ENCODE measurements at places on chromosomes 16 and 17.

GRCh38 chr16:31087481-31087880 is 1.3 kb downstream of the PRSS53 start:
- DNase-seq = no peak

DNA sequence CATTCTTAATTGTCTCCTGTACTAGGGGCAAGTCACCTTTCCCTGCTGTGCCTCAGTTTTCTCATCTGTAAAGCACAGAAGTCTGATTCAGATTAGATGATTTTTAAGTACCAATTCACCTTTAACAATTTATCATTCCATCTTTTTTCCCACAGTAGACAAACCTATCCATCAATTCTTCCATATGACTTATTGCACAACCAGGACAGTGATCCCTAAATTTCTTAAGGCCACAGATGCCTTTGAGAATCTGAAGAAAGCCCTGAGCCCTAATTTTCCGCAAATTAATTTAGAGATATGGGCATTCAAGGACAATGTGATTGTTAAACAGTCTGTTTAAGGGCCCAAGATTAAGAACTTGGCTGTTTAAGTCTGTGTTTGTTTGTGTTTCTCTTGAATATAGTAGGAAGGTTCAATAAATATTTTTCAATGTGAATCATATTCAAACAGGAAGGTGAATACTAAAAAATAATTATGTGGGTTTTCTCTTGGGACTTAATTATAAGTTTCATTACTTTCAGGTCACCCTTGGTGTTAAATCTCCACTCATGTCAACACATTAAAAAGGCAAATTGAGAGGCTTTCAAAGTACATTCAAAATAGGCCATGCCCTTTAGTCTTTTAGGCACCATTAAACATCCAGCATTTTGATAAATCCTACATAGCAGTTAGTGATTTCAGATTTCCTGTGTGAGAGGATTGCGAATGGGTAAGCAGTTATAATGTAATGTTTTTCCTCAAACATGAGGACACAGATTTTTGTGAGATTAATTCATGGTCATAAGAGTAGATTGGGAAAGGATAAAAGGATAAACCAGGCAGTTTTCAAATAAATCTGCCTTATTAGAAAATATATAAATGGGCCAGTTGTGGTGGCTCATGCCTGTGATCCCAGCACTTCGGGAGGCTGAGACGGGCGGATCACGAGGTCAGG is 34.9 kb upstream of the MMD start:
- DNase-seq = no peak

- DNase-seq = no peak
Measured at GRCh38 chr16:50496990-50497389, 51.2 kb upstream of the NKD1 start.

- DNase-seq = peak; percentile 53
Measured at GRCh38 chr17:31216031-31216751, 80.8 kb downstream of the OMG start.

GRCh38 chr16:27820646-27821345 is 242.7 kb downstream of the GSG1L start:
- DNase-seq = no peak

- DNase-seq = no peak
Measured at GRCh38 chr17:77432742-77433141, 292.0 kb downstream of the SEC14L1 start.

GRCh38 chr17:76034428-76035350 is 7.6 kb upstream of the EVPL start:
- DNase-seq = peak; percentile 85

DNA sequence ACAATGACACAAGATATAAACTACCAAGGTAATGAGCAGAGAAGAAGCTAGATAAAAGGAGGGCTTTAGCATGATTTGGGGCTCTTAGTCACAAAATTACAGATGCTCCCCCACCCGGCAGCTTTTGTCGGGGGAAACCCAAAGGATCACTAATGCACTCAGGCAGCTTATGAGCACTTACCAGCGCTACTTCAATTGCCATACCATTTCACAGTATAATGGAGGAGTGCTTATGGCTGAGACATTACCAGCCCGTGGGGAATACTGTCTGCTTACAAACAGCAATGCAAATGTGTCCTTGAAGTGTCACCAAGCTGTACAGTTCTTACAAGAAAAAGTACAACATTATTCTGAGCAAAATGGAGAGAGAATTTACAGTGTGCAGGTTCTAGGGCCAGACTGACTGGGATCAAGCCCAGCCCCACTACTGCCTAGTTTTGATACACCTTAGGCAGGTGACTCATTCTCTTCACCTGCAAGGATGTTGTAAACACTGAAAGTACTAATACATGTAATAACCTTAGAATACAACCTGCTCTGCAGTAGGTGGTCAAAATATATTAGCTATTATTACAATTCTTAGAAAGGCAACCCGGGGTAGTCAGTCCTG is 16.3 kb downstream of the ANKFY1 start:
- DNase-seq = no peak

GRCh38 chr16:15653227-15653626 is 3.2 kb downstream of the NDE1 start:
- DNase-seq = no peak

DNA sequence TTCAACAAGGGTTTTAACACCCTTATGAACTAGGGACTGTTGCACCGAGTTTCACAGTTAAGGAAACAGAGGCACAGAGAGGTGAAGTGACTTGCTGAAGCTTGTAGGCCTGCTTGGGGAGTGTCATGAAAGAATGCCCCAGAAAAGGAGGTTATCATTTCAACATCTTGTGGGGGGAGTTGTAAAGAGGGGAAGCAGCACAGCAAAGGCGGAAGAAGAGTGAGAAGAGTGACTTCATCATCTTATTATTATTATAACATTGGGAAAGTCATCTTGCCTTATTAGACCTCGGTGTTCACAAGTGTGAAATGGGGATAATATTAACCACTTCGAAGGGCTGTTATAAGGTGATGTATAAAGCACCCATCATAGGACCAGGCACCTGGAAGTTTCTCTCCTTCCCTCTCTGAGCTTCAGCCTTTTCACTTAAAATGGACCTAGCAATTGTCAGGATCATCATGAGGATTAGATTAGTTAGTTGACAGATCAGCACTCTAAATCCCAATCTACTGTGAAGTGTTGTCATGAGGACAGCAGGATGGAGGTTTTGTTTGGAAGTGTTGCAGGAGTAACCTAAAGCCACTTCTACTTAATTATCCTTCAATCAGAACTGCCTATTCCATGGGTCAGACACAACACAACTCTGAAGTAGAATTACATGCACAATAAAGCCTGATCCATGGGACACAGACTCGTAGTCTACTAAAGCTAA is 2.3 kb downstream of the CCL4 start:
- no peak for DNase-seq

DNA sequence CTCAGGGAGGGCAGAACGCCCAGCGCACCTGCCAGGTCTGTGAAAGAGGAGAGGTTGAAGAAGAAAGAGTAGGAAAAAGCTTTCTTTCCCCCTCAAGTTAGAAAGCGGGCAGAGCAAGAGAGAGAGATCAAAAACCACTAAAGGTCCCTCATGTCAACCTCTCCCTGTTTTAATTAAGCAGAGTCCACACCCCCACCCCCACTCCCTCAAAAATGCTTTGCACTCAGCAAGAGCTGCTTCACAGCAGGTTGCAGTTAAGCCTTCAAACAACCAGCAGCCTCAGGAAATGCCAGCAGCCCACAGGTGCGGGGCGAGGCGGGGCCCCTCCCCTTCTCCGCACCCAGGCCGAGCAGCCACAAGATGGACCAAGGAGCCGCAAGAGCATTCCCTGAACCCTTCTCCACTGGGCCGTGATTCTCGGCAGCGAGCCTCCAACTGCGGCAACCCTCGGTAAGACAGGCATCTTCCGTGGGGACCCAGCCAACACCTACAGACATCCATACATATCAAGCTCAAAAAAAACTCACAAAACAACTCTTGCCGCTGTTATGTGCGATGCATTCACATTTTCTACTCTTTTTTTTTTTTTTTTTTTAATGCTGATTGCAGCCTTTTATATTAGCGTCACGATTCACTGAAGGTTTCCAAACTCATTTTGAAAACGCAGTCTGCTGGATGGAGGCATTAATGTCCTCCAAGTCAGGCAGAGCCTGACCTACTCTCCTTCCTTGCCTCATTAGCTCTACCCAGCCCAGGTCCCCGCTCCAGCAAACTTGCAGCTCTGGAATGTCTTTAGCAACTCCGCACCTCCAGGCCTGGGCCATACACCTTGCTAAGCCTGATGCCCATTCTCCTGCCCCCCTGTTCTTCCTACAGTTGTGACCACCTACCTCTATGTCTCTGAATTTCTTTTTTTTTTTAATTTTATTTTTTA is 66.1 kb downstream of the AXIN2 start:
- no peak for DNase-seq

DNA sequence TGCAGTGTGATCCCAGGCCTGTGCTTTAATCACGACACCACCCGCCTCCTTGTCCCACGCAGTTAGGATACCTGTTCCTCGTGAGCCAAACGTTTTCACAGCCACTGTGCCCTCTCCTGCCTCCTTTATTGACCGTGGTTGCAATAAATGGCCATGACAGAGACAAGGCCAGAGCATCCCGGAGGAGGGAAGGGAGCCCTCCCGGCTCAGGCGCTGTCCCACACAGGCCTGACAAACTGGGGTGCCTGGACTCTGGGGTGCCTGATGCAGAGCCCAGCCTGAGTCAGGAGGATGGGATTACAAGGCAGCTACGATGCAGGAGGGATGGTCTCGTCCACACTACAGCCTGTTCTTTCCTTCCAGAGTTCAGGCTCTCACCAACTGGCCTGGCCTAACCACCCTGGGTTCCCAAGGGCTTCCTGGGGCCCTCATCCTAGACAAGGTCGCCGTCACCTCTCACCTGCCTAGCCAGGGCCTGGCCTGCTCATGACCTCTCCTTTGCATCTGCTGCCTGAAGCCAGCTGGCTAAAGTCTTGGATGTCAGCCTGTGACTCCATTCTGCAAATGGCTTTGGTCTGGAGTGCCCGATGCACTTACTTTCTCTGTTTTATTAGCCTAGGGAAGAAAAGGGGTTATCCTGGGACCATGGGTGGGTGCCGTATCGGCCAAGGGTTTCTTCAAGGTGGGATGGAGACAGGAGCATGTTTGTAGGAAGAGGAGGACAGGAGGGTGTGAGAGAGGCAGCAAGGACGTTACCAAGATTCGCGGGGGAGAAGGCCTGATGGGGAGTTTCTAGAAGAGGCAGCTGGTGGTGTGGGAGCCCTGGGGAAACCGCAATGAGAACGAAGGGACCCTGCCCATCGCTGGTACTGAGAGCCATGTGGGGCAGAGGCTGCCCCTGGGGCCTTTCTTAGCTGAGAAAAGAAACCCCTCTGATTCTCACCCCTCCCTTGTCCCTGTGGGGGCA is 234.3 kb upstream of the TNRC6C start:
- DNase-seq = no peak

DNA sequence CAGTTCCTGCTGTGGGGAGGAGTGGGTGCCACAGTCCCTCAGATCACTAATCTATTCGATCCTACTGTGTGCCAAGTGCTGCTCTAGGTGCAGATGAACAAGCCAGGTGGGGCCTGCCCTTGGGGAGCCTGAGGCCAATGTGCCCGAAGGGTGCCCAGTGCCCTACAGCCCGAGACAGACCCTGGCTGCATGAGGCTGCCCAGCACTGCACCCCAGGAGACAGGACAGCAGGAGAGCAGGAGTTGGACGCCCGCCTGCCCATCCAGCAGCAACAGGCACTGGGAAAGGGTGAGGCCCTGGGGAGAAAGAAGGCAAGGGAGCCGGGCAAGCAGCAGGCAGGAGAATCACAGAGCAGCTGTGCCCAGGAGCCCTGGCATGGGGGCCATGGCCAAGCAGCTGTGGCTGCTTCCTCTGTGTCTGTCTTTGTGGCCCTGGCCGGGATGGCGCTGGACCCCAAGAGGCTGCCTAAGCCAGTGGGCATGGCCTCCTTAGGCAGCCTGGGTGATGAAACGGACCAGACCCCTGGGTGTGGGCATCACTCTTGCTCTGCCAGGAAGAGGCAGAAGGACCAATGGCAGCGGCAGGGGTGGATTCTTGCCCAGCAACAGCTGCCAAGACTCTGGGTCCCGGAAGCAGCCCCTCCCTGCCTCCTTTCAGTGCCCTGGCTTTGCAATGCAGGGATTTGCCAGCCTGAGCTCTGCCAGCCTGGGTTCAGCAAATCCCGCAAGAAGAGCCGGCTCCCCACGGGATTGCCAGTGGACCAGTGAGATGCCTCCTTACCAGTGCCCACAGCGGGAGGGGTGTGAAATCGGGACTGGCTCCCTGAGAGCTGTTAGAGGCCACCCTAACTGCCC is 179.6 kb upstream of the TNRC6C start:
- DNase-seq = no peak

- no peak for DNase-seq
Measured at GRCh38 chr16:10683170-10683569, 11.6 kb downstream of the TEKT5 start.

DNA sequence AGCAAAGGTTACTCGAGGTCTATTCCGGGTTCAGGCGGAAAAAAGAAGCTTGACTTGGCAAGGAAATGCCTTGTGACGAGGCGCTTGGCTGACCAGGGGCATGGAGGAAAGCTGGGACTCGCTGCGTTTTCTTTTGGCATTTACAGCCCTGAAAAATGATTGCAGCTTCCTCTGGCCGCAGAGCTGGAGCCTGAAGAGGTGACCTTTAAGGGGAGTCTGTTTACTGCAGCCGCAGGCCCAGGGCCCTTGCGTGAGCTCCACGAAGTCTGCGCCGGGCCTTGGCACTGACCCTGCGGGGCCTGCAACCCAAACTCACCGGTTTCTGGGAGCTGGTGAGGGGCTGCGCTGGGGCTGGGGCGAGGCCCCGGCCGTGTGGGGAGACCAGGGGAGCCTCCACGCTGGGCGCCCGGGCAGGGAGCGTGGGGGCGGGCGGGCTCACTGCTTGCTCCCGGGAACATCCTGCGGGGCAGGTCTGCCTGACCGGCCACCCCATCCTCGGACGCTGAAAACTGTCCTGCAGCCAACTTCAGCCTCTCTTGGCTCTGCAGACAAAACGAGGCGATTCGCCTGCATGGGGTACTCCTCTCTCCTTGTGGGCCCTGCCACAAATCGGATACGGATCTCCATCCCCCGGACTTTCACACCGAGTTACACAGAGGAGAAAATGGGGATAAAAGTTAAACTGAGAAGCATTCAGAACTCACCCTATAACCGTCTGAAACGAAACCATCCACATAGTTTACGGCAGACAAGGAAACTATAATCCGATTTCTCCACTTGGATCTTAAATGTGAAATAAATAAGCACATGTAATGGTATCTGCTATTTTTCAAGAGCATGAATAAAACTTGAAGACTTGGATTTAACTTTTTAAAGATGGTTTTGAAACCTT is 206.3 kb upstream of the FOXF1 start:
- DNase-seq = no peak

DNA sequence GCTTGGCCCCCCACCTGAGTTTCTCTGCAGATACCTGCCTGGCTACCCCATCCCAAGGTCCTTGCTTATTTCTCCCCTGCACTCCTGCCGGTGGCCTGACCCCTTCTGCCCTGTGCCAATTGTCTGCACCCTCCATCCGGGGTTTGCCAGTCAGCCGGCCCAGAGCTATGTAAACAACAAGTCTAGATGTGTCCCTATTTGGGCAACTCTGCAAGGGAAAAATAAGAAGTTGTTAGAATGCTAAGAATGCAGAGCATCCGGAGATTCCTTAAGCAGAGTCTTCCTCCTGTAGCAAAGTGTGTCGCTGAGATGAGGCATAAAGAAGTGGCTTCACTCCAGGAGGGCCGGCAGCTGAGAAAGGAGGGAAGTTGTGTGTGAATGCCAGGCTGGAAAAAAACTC is 46.6 kb downstream of the RGS9 start:
- DNase-seq = no peak

All from erythroblast (primary cell).